ENCODE measurements at places on chromosomes 2 and 18.

DNA sequence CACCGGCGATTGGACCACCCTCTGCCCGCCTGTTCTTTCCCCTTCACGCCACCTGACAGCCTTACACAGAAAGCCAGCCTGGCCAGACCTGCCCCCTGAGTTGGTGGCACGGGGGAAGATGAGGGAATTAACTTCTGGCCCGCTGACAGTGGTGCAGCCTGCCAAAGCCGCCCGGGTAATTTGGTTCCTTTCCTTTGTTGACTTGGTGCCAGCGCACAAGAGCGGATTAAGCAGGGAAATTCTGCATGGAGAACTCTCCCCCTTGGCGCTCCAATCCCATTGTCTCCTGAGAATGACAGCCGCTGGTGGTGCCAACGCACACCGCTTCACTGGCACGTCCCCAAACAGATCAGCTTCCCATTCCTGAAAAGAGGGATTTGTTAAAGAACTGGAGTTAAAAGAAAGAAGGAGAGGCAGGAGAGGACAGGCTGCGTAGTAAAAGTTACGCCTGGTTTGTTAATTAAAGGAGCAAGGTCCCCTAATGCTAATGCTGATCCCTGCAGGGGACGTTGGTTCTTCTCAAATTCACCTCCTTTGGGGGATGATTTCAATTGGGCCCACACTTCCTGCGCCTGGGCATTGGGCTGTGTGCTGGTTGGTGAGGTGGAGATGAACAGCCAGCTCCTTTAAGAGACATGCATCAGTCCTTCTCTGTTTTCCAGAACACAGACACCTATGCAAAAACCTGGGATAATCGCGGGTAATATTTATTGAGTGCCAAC lies 286.8 kb downstream of the MYCN start:
- no peak for DNase-seq

DNA sequence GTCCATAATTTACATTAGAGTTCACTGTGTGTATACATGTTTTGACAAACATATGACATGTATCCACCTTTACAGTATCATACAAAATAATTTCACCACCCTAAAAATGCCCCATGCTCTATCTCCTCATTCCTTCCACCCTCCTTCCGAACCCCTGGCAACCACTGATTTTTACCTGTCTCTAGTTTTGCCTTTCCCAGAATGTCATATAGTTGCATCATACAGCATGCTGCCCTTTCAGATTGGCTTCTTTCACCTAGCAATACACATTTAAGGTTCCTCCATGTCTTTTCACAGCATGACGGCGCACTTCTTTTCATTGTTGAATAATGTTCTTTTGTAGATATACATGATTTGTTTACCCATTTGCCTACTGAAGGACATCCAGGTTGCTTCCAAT lies 10.4 kb downstream of the LRPPRC start:
- DNase-seq: no peak

- DNase-seq: no peak
Measured at GRCh38 chr2:185147361-185147760, 549.0 kb downstream of the ZNF804A start.

GRCh38 chr2:10550206-10551001 lies 102.3 kb upstream of the ODC1 start:
- no peak for DNase-seq

DNA sequence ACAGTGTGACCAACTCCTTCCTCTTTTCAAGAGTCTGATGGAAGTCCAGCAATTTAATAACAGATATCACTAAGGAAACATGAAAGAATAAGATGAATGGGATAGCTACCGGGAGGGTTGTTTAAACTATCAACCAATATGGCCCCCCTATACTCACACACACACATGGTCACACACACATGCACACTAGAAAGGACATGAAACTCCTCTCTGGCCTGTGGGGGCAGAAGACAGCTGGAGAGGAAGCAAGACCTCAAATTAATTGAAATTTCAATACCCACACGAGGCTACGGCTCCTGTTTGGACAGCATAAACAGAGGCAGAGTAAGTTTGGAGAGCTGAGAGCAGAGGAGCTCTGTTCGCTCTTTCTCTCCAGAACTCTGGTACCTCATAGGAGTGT lies 34.7 kb upstream of the REEP1 start:
- DNase-seq: no peak

- DNase-seq: no peak
Measured at GRCh38 chr2:122307763-122308162, 552.3 kb downstream of the TSN start.
